A549 treated with GW870086 at 1 μM for 4 hours (cell line): ENCODE measurements at places on chromosomes 4 and X. TPM values are rescaled to one million over a fixed set of nuclear protein-coding genes. Genes with fewer than 3 reads are reported as not detected.

Gene PFKFB1
- 0.16 TPM in 1 of 5 replicates, not detected in the others for total RNA-seq

Gene CCNB3
- 0.23 to 1.3 TPM (median 0.56 TPM) in 5 replicates for total RNA-seq

Gene RBM46
- total RNA-seq, result not detected in 5 replicates

Gene STK32B
- total RNA-seq, result 14.6 to 16.8 TPM (median 15.9 TPM) in 5 replicates

Gene PIN4
- total RNA-seq, result 34.5 to 59.9 TPM (median 37.9 TPM) in 5 replicates

Gene SOWAHD
- 0.08 to 0.24 TPM in 2 of 5 replicates, not detected in the others for total RNA-seq

Gene CSTF2
- 30.1 to 36.2 TPM (median 33.1 TPM) in 5 replicates for total RNA-seq

Gene RIPPLY1
- 0.11 TPM in 1 of 5 replicates, not detected in the others for total RNA-seq

Gene UGT2B17
- total RNA-seq, result not detected in 5 replicates

Gene FGA
- total RNA-seq, result 16.4 to 22.7 TPM (median 17.4 TPM) in 5 replicates

Gene GYG2
- 3.7 to 4.9 TPM (median 4.6 TPM) in 5 replicates for total RNA-seq

Gene LNX1
- total RNA-seq, result 0.03 to 0.09 TPM in 2 of 5 replicates, not detected in the others

Gene MAOA
- 0.39 to 0.61 TPM (median 0.44 TPM) in 5 replicates for total RNA-seq

Gene MAGT1
- total RNA-seq, result 32.0 to 49.0 TPM (median 40.0 TPM) in 5 replicates

Gene REPS2
- total RNA-seq, result 0.57 to 1.0 TPM (median 0.73 TPM) in 5 replicates

Gene SORCS2
- total RNA-seq, result 2.5 to 5.0 TPM (median 4.7 TPM) in 5 replicates

Gene SLC10A6
- total RNA-seq, result not detected in 5 replicates

Gene NLGN3
- 0.70 to 1.2 TPM (median 1.00 TPM) in 5 replicates for total RNA-seq

Gene SLC16A2
- 20.1 to 23.8 TPM (median 22.7 TPM) in 5 replicates for total RNA-seq

Gene RTL5
- total RNA-seq, result 1.8 to 2.5 TPM (median 2.1 TPM) in 5 replicates

Gene WDR44
- total RNA-seq, result 10.1 to 17.6 TPM (median 15.0 TPM) in 5 replicates

Gene TXK
- total RNA-seq, result 0.10 to 0.34 TPM (median 0.24 TPM) in 4 of 5 replicates, not detected in the other

Gene RAB40AL
- total RNA-seq, result 0.13 TPM in 1 of 5 replicates, not detected in the others

Gene FAM47A
- total RNA-seq, result not detected in 5 replicates

Gene LRRC66
- total RNA-seq, result 0.07 to 0.16 TPM (median 0.09 TPM) in 5 replicates

Gene DDX53
- not detected in 5 replicates for total RNA-seq

Gene DUSP9
- total RNA-seq, result 1.00 to 1.8 TPM (median 1.5 TPM) in 5 replicates

Gene CENPVL2
- not detected in 5 replicates for total RNA-seq

Gene MAOB
- total RNA-seq, result 0.10 to 0.25 TPM (median 0.19 TPM) in 5 replicates
